ENCODE measurements at places on chromosomes 4 and X. TPM values are rescaled to one million over a fixed set of nuclear protein-coding genes. Genes with fewer than 3 reads are reported as not detected.
A peak's percentile ranks its signal among the peaks of the same experiment; 100 is the strongest.

GRCh38 chr4:142350871-142351270, 495.2 kb downstream of the INPP4B start:
- no peak for DNase-seq

The ADH1A gene
- total RNA-seq = not detected

The SLC49A3 gene
- total RNA-seq = 0.34 TPM

The NOX1 gene
- total RNA-seq = not detected

The DDX3X gene
- total RNA-seq = 228 TPM

- DNase-seq = peak; percentile 78
Observed at GRCh38 chr4:166165829-166166420, 292.9 kb downstream of the TLL1 start.

GRCh38 chr4:139556071-139556723, at the start of gene SETD7:
TSS of gene SETD7 (minus strand) at chr4:139556219. CDS start at chr4:139556137, 82 bp downstream.
- DNase-seq = peak; percentile 71

GRCh38 chrX:57156397-57157049, 19.3 kb upstream of the SPIN2A start:
- peak; percentile 15 for DNase-seq
